Activated CD4-positive, alpha-beta T cell treated with anti-CD3 and anti-CD28 coated beads for 24 hours (primary cell): ENCODE measurements at places on chromosomes 13 and 19.

GRCh38 chr13:67299072-67299635 lies 69.0 kb upstream of the PCDH9 start:
- no peak for DNase-seq

DNA sequence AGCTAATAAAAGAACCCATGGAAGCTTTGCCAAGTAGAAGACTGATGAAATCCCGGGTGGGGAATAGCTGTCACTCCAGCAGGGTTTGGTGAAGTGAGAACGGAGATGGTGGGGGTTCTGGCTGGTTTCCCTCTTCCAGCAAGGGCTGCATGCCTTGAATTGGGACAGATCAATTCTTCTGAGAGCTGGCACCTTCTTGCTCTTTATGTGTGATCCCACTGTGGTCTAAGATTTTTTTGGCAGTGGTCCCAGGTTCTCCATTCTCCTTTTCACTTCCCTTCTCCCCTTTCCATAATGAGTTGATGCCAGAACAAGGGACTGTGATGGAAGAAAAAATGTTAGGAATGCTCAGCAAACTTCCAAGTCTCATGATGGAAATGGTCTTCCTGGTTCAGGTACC lies 50.0 kb downstream of the TNFSF11 start:
- DNase-seq, result no peak

- no peak for DNase-seq
Measured at GRCh38 chr19:51367255-51367564, 1.0 kb upstream of the ETFB start.

DNA sequence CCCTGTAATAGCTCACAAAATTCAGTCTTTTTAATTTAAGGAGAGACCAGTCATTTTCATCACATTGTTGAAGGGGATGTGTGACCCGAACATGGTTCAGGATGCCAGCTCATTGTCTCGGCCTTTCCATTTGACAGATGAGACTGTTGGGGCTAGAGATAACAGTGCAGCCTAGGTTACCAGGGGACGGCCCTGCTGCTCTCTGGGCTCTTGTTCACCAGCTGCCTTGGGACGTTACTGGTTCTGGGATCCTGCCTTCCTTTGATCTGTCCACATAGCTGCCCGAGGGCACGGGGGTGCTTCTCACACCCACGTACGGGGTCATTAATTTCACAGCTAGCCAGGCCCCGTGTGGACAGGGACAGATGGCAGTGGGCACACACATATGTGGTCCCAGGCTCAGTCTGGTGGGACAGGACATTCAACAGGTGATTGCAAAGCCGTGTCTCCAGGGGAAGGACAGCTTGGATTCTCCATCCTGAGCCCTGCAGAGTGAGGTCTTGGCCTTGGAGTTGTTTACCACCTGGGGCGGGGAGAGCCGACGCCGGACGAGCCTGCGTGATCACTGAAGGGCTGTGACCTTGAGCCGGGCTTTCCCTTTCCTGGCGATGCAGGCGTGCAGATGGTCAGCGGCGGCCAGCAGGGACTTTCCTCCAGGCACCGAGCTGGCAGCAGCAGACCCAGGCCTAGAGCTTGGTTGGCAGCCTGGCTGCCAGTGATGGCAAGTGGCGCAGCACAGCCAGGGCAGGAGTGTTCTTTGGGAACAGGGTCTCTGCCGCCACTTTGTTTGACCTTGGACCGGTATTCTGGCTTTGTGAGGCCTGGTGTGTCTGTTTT lies 26.7 kb upstream of the NPAS1 start:
- DNase-seq, result no peak

DNA sequence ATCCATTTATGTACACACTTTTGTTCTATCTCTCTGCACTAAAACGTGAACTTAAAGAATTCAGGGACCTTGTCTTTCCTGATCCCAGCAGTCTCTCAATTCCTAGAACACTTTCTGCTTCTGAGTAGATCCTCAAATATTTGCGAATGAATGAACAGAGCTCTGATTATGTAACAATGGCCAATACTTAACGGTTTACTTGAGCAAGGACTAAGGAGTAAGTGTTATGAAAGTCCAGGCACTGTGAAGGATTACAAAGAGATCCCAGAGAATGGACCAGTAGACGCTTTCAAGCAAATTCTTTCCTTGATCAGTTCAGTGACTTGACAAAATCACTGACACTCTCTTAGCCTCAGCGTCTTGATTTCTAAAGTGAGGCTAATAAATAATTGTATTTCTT lies 514.5 kb upstream of the KLHL1 start:
- DNase-seq, result no peak

DNA sequence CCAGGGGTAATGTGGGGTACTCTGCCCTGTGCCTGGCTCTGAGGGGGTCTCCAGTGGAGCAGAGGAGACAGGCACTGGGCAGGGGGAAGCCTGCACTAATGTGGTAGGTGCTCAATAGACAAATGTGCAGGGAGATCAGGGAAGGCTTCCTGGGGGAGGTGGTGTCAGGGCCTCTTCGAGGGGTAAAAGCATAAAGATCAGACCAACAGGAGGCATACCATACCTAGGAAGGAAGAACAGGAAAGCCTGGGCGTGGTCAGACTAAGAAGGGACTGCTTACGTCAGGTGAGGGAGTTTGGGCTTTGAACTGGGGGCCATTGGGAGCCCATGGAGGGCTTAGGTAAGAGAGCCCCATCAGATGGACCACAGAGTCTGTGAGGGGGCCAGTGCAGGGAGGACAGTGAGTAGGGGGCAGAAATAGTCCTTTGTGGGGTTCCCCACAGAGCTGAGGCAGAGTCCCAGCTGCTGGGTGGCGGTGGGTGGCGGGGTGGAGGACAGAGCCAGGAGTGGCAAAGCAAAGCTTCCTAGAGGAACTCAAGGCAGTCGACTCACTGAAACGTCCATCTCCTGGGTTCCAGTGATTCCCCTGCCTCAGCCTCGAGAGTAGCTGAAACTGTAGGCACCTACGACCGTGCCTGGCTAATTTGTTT lies 8.8 kb downstream of the PRR36 start:
- no peak for DNase-seq

GRCh38 chr13:110301083-110301482 lies 5.9 kb downstream of the COL4A1 start:
- DNase-seq, result no peak
